Amniotic stem cell (primary cell): ENCODE measurements at places on chromosomes 3 and 15.

DNA sequence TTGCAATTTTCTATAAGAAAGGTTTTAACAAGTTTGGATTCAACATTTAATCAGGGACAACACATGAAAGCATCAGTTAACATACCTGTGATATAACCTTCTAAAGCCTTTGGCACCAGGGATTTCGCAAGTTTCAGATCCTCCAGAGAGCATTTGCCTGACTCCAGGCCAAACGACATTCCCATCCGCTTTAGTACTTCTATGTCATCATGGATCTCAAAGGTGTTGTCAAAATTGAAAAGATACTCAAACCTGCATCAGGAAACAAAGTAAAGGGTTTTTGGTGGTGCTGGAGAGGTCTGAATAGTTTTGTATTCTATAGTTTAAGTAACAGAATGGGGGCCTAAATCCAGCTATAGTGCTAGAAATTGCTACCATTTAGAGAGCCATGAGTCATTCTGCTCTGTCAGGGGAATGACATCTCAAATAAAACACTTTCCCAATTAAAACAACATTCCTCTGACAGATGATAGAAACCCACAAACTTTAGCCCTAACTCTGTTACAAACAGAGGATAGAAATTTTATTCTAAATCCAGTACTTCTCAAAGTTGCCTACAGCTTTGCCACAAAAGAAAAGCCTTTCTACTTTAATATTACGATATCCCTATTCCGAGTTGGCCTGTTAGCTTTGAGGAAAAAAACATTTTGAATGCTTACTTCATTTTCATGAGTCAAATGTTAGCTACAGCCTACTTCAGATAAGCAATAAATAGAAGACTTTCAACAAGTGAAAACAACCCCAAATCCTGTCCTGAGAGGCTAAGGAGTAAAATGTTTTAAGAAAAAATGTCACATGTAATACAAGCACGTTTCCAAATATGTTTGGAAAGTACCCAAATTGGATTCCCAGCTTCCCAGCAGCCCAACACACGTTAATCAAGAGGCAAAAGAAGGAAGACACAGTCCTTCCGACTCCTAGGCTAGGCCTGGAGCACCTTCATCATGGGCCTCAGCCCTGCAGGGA is 83.4 kb downstream of the ATP1B3 start:
- peak; percentile 61 for DNase-seq

DNA sequence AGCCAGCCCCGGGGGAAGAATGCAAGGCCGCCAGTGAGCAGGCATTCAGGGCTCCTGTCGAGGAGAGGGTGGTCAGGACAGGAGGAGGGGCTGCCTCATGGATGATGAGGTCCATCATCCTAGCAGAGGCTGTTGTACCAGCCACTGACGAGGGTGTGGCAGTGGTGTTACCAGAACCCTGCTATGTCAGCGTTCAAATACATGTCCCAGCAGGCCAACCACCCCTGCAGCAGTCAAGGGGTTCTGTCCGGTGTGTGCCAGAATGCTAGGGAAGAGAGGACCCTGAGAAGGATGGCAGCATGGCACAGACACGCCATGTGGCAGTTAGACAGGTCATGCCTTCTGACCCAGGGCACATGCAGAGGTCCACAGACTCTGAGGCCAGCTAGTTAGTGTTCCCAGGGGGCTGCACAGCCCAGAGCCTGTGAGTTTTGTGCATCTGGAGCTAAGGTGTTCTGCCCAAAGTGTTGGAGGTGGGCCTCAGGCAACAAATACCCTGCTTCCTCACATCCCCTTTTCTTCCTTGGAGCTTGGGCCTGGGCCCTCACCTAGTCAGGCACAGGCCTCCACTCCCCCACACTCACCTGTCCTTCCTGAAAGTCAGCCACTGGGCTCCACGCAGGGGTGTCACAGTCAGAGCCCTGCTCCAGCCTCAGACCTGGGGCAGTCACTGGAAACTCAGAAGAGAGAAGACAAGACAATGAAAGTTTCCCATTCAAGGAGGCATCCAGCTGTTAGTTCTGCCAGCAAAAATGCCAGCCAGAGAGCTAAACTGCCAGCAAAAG is 7.8 kb downstream of the PAK6 start:
- DNase-seq, result no peak

- no peak for DNase-seq
Observed at GRCh38 chr15:86199467-86200145, 119.9 kb downstream of the AGBL1 start.

DNA sequence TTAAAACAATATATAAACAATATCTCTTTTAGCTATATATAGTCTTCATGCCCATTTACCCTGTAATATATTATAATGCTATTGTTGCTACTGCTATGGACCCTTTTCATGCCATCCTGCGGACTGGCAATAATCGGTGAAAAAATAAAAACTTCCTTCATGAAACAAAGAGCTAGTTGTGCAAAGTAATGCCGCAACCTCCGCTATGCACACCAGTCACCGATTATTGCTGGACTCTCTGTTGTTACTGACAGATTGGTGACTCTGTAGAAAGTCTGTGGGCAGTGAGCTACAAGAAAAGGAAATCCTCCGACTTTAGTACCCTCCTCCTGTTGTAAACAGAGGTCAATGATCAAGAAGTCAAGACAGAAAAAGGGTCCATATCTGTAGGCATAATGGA is 17.9 kb upstream of the ICE2 start:
- DNase-seq, result no peak

DNA sequence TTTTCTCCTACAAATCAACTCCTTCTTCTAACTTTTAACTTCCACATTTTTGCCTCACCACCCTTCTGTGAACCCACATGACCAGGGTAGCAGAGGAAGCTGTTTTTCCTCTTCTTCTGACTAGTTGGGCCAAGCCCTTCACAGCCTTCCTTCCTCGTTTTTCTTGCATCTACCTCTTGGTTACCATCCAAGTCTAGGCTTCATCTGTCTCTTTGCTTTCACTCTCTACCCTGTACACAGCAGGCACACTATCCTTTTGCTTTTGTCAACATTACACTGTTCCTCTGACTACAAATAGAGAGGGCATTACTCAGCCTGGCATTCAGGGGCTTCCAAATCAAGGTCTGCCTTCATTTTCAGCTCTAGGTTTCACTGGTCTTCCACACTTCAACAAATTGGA is 22.0 kb downstream of the SLC9A9 start:
- DNase-seq, result no peak

GRCh38 chr15:100941536-100941935 is 22.4 kb downstream of the LRRK1 start:
- no peak for DNase-seq
